ENCODE measurements at places on chromosomes 16 and 17.

GRCh38 chr16:67249178-67250044 is 632 bp downstream of the SLC9A5 start:
- DNase-seq: no peak

- DNase-seq: no peak
Observed at GRCh38 chr17:66403846-66404556, 101.6 kb downstream of the PRKCA start.

DNA sequence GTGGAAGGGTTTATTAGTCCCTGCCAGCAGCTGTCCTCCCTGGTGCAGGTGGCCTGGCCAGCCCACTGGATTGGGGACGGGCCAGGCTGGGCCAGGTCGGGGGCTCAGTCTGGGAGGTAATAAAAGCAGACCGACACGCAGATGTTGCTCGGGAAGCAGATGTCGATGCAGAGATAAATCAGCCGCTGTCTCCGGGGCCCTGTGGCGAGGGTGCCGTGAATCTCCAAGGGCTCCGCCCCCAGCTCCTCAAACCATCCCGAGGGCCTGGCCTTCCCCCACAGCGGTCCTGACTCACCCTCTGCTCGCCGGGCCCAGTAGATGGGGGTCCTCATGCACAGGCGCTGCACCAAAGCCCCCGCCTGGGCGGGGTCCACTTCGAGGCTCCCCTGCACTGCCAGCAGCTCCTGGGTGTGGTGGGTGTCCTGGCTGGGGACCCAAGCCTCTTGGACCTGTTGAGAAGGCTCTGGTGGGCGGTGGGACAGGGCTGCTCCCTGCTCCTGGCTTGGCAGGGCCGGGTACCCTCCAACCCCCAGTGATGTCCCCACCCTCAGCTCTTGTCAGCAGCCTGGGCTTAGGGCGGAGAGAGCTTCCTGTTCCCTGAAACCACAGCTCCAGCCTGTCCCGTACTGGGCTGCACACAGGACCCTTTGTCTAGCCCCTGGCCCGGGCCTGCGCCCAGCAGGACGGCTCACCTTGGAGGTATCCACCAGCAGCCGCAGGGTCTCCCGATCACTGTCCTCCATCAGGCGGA is 1.2 kb downstream of the BRICD5 start:
- no peak for DNase-seq

DNA sequence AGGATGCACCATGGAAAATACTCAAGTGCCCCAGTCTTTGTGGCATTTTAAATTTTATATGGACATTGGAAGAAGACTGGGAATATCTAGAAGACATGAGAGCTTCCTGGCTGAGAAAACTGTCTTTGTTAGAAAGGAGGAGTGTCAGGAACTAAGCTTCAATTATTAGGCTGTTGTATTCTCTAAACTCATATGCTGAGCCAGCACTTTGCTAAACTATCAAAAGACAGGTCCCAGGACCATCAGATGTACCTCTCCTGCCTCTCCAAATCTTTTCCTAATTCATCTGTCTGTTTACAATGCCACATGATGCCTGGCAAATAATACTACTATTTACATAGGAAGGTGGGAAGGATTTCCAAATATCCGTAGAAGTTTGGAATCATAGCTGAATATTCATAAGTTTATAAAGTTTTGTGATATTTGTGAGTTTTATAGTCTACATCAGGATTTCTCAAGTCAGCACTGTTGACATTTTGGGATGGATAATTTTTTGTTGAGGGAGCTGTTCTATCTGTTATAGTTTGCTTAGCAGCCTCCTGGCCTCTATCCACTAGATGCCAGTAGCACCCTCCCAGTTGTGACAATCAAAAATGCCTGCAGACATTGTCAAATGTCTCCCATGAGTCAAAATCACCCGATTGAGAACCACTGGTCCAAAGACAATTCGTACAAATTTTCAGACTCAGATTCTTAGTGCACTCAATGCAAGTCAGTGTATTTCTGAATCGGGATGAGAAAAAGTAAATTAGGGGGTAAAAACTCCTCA is 61.2 kb upstream of the NETO2 start:
- DNase-seq: peak; percentile 14

GRCh38 chr17:82238472-82239201 is 9.8 kb downstream of the SLC16A3 start:
- DNase-seq: peak; percentile 82

GRCh38 chr16:70706948-70707465 is 21.2 kb upstream of the MTSS2 start:
- no peak for DNase-seq

DNA sequence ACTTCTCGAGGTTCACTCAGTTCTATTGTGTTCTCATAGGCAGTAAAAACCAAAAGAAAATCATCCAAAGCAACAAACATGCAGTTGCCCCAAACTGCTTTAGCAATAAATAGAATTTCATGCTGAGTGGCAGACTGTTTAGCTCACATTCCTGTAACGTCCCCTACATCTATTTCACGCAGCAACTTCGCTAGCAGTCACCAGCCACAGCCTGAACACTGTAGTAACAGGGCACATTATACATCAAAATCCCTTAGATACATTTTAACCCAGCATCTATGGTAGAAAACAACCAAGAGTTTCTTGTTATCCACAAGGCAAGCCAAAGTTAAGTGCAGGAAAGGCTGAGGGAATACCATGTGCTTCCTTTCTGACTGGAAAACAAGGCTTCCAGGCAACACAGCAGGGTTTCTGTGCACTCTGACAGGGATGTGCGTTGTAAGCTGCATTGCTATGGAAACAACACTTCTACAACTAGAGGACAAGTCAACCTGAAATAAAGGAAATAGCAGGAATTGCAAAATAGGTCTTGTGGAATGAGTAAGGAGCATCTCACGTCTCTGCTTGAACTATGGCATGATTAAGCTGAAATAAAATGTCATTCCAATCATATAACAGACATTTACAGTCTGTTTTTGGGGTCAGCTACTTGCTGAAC is 55.4 kb downstream of the CFDP1 start:
- no peak for DNase-seq

Measured in T-helper 2 cell (primary cell).